ENCODE measurements at places on chromosomes 7 and 10. TPM values are rescaled to one million over a fixed set of nuclear protein-coding genes. Genes with fewer than 3 reads are reported as not detected.

DNA sequence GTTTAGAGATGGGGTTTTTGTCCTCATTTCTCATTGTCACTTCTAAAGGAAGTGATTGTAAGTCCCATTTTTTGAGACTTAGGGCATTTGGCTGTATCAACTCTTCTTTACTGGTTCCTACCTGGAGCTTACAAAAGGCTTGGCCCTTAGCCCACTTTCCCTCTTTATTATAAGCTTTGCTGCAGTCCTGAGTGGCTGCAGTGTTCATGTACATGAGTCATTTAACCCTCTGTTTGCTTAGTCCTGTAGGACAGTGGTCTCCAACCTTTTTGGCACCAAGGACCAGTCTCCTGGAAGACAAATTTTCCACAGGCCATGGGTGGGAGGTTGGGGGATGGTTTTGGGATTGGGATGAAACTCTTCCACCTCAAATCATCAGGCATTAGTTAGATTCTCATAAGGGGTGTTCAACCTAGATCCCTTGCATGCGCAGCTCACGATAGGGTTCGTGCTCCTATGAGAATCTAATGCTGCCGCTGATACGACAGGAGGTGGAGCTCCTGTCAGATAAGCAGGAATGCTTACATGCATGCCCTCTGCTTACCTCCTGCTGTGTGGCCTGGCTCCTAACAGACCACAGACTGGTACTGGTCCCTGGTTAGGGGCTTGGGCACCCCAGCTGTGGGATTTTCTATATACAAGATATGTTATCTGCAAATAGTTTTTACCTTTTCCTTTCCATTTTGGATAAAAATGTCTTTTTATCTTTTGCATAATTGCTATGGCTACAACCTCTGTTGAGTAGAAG is 99.7 kb downstream of the CCSER2 start:
- DNase-seq, result no peak

- DNase-seq, result no peak
Observed at GRCh38 chr7:95430864-95431263, 4.0 kb downstream of the PON2 start.

- peak; percentile 63 for DNase-seq
Observed at GRCh38 chr7:6228361-6229229, 43.8 kb downstream of the CYTH3 start.

GRCh38 chr10:60979667-60980104 is 35.7 kb upstream of the RHOBTB1 start:
- no peak for DNase-seq

DNA sequence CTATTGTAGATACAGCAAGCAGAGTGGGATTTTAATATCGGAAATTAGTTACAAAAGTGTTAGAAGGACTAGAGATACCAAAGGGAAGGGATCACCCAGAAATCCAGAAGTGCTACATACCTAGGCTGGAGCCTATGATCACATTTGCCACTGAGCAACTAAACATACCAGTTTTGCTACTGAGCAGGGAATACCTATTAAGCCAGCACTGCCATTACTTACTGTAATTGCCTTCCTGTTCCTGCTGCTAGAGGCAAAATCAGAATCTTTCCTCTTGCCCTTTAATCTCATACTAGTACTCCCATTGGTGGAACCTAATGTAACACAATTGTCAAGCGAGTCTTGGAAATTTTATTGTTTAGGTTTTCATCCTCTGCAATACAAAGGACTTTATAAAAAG is 121.7 kb downstream of the ATRNL1 start:
- no peak for DNase-seq

GRCh38 chr7:68800316-68800715 is 798.0 kb upstream of the AUTS2 start:
- DNase-seq, result no peak

DNA sequence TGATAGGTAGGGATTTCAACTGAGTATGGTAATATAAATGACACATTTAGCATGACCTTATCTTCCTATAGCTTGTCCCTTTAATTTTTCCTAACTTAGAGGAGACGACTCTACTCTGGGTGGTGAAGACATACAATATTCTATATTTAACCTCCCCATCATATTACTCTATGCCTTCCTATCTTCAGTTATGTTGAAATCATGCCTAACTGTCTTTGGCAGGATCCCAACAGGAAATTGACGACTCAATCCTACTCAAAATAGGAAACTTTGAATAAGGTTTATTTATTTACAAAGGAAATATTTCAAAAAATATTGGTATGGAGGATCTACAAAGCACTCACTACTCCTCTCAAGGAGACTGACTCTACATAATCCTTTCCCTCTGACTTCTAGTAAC is 24.1 kb upstream of the SEMA3A start:
- DNase-seq, result no peak

METTL27 gene
- polyA plus RNA-seq, result 12.2 TPM

GRCh38 chr7:112791465-112792168 is 1.4 kb upstream of the TMEM168 start:
- no peak for DNase-seq

SLC18A3 gene
- not detected for polyA plus RNA-seq

GRCh38 chr7:45506059-45506458 is 68.1 kb upstream of the ADCY1 start:
- DNase-seq, result no peak

DNA sequence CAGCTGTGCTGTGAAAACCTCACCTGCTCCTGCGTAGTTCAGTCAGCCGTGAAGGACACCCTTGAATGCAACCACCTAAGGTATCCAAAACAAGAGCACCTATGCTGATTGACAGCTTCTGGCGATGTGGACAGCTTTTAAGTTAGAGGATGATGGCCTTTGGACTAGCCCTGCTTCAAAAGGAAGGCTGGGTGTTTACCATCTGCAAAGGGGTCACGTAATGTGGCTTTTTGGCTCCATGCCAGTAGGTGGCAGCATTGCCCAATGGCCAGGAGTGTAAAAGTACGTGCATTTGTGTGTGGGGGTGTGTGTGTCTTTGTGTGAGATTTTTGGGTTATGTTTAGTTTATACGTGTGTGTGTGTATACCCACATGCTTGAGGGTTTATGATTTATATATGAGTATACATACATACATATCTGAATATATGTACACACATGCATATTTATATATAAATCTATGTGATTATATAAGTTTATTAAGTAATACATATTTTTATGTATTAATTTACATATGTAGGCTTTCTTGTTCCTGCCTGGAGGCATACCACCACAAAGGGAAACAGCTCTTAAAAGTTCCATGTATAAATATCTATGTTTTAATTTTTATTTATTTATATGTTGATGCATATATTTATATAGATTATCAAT is 236.3 kb upstream of the ANKRD30A start:
- peak; percentile 23 for DNase-seq

CHAT gene
- polyA plus RNA-seq, result not detected

- DNase-seq, result no peak
Observed at GRCh38 chr10:91313-91712, 42.2 kb upstream of the TUBB8 start.

GRCh38 chr7:76328389-76328788 is 25.9 kb downstream of the HSPB1 start:
- no peak for DNase-seq

GRCh38 chr7:113370910-113371309 is 252.6 kb upstream of the SMIM30 start:
- no peak for DNase-seq

AOAH gene
- 2.3 TPM for polyA plus RNA-seq

DNA sequence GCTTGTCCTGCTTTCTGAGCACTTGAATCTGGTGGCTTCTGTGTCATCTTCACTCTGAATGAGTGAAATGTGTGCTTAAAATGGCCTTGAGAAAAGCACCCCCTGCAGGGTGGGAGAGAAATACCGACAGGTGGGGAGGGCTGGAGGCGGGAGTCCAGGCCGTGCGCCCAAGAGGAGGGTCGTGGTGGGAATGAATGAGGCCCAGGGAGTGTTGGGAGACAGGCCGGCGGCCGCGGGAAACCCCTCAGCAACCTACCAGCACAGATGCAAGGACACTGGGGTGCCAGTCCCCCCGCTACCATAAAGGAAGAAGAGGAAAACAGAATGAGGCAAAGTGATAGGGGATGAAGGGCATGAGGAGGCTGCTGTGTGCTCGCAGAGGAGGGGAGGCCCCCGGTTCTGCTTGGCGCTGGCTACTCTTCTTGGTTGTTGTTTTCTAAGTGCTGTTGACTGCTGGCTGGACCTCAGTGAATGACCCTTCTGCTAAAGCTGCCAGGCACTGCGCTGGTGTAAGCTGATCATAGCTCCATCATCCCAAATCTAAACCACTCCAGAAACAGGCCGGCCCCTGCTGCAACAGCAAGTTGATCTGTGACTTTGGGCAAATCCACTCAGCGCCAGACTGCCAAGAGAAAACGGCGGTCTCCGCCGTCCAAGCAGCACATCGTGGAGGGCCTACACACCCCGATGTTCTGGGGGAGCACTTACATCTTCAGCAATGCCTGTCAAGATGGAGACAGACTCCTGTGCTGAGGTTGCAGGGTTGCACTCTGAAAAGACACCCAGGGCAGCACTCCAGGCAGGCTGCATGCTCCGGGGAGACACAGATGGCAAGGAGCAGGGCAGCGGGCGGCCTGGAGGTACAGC is 378.5 kb downstream of the DNAJB6 start:
- DNase-seq, result no peak

- DNase-seq, result no peak
Observed at GRCh38 chr10:117136391-117136975, 1.6 kb downstream of the VAX1 start.

FFAR4 gene
- 0.05 TPM for polyA plus RNA-seq

DNA sequence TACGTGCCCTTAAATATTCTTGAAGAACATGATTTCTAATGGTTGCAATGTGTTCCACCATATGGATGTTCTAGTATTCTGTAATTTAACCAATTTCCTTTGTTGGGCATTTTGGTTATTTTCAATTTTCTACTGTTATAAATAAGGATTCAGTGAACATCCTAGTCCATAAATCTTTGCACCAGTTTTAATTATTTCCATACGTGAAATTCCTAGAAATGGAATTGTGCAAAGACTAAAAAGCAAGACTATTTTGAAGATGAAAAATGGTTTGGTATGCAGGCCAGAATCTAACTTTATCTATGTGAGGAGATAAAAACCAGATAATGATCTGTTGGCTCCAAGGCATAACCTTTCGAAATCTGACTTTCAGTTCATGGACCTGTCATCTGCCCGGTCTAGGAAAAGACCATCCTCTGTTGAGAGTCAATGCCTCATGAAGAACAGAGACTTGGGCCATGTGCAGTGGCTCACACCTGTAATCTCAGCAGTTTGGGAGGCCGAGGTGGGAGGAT is 633.2 kb upstream of the NRP1 start:
- DNase-seq, result no peak

DNA sequence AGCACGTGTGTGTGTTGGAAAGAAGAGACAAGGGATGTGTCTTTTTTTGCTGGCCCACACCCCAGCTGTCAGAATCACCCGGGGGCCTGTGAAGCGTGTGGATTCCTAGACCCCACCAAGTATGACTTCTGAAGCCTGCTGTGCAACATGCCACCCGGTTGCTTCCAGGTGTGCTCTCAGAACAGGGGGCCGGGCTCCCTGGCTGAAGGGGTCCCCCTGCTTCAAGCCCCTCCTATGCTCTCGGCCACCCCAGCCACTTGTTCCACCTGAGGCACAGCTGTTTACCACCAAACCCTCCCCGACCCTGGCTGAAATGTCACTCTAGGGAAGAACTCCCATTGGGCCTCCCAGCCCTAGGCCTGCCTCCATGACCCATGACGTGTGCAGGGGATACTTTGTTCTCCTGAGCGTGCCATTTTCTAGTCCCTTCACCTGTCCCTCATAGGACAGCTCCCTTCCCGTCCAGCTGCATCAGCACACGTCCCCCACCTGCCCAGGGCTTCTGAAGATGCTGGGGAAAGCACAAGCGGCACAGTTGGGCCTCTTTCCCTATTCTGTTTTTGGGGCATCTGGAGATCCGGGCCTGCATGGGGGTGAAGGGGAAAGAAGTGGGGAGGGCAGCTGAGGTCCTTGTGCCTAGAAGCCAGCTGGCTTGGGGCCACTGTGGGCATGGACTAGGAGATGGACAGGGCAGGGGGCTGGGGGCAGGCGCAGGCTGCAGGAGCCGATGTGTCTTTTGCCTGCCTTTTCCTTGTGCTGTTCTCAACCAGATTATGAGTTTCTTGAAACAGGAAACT is 33.3 kb downstream of the CRHR2 start:
- no peak for DNase-seq

DNA sequence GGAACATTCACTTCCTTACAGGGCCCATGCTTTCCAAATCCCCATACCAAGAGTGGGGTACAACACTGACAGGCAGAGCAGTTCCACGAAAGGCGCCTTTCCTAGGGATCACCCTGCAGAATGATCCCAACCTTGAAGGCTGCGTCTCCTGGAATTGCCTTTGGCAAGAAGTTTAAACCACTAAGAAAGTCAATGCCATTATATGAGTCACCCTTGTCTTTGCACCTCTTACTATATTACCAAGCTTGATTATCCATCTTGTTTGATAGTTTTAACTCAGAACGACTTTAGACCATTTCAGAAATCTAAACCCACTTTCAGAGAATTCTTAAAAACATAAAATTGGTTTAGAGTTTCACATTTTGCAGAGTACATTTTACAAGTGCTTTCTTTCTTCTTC is 282.1 kb downstream of the ARHGAP12 start:
- no peak for DNase-seq

ALOX5 gene
- polyA plus RNA-seq, result 3.7 TPM

All from left renal cortex interstitium (tissue), 4 donors.